Stimulated activated CD8-positive, alpha-beta memory T cell treated with anti-CD3 and anti-CD28 coated beads, Interleukin-2, amount 100 ng/mL, for 1 hour (primary cell): ENCODE measurements at places on chromosomes 13 and 19.

DNA sequence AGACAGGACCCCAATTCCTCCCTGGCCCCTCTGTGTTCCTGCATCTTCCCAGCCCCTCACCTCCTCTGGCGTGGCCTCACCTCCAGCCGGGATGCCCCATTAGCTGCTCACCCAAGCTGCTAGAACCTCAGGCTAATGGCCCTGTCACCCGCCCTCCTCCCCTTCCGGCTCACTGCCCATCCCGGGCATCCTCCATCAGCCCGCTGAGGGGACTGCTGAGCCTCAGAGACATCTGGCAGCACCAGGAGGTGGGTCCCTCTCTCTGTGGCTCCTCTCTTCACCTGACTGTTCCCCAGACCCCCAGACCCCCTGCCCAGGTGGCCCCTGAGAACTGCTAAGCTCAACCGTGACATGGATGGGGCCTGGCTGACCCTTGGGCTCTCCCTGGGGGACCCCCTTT, 2.9 kb downstream of the FFAR1 start:
- DNase-seq = no peak

- DNase-seq = no peak
Measured at GRCh38 chr19:7527516-7528191, 5.2 kb downstream of the MCOLN1 start.

- DNase-seq = no peak
Measured at GRCh38 chr13:101640788-101641400, 188.4 kb downstream of the ITGBL1 start.

DNA sequence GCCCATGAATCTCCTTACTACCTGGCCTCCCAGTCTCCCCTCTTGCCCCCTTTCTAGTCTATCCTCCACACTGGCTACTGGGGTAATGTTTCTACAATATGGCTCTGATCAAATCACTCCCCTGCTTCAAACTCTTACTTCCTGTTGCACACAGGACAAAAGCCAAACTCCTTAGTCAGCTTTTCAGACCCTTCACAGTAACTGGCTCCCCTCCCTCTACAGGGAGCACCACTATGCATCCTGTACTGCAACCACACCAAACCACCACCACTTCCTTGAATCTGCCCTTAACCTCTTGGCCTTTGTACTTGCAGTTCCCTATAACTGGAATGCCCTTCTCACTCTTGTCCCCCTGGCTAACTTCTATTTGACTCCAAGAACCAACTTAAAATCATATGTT, 32.2 kb downstream of the DEDD2 start:
- no peak for DNase-seq

- DNase-seq = no peak
Measured at GRCh38 chr19:38805180-38805579, 7.6 kb downstream of the LGALS4 start.
